ENCODE measurements at places on chromosomes 5 and 9.

GRCh38 chr9:86469476-86470250 is 115.5 kb upstream of the TUT7 start:
- no peak for DNase-seq

DNA sequence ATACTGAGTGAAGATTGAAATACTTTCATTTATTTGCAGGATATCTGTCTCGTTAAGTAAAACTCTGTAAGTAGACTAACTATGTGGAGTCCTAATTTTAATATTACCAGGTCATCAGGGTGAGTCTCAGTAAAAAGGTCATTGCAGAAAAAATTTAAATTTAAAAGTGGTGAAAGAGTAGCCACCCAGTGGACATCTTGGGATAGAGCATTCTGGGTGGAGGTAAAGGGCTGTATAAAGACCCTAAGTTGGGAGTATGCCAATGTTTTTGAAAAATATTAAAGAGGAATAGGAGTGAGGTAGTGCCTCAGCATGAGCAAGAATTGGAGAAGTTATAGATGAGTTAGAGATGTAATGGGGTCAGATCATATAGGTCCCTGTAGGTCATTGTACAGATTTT is 145.5 kb downstream of the HMHB1 start:
- DNase-seq = no peak

DNA sequence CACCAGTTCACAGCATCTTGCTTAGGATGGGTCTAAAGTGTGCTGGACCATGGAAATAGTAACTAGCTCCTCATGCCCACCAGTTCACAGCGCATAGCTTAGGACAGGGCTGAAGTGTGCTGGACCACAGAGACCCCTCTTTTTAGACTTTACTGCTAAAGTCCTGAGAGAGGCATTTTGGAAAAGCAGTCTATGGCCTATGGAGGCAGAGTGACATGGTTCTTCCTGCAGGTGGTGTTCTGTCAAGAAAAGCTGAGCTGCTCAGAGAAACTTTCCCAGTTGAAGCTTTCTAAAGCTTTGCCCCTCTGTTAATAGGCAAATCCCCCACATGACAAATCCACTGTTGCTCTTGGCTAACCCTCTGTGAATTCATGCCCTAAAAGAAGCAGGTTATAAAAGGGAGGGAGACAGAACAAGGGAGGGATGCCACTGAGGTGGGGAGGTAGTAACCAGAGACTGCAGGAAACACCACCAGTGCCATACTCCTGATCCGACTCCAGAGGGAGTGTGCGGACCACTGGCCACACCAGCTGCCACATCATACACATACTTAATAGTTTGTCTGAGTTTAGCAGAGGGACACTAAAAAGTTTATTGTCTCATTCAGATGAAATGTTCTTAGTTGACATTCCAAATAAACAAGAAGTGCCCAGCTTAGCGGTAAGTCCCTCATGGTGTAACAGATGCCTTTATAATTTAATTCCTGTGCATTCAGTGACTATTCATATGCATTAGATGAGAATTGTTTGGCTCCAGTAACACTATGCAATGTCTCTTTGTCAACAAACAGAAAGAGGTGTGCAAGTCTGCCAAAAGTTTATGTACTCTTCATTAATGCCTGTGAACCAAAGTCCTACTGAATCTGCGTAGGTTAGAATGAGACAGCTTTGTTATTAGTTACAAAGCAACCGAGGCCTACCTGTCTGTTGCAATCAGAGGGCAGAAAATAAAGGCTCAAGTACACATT is 236.2 kb upstream of the NFIL3 start:
- DNase-seq = no peak

GRCh38 chr5:159386028-159386711 is 55.9 kb upstream of the IL12B start:
- no peak for DNase-seq

GRCh38 chr9:82987370-82988189 is 75.4 kb downstream of the RASEF start:
- DNase-seq = no peak

Data from CD4-positive, alpha-beta T cell treated with Interleukin-17A for 1 hour (primary cell).